Daoy (cell line): ENCODE measurements at places on chromosomes 3 and 15.
A peak's percentile ranks its signal among the peaks of the same experiment; 100 is the strongest.

DNA sequence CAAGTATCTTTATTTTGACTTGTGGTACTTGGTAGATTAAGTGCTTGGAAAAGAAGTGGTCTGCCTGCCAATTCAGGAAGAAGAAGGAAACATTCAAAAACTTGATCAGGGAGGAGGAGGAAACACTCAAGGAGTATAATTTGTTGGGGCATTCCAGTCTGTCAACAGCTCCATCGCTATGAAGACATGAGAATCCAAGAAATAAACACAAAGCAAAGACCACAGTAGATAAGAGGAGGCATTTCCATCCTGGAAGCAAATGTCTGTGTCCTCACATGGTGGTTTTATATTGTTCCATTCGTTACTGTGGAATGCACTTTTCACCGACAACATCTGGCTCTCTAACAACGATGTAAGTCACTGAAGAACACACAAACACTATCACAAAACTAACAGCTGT lies 176.1 kb upstream of the FRMD4B start:
- no peak for DNase-seq

- no peak for DNase-seq
These were observed 284.4 kb upstream of the RASGRP1 start for GRCh38 chr15:38849046-38849445.

DNA sequence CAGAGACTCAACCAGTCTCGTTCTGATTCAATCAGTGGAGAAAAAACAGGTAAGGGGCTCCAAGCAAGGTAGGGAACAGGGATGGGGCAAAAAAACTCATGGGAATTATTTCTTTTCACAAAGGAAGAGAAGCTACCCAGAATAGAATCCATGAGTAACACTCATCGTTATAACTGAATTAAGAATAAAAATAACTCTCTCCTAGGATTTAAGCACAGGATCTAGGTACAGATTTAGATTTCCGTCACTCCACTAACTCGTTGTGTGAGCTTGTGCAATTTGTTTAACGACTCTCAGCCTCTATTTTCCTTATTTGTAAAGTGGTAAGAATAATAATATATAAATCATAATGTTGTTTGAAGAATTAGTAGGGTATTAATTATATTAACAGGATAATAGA lies 68.6 kb downstream of the ADAMTS9 start:
- no peak for DNase-seq

GRCh38 chr3:16885593-16886302 lies 993 bp downstream of the PLCL2 start:
- no peak for DNase-seq

- DNase-seq, result no peak
These were observed 60.3 kb upstream of the MBNL1 start for GRCh38 chr3:152208439-152208838.

- no peak for DNase-seq
These were observed 73.9 kb upstream of the PRICKLE2 start for GRCh38 chr3:64299206-64299605.

DNA sequence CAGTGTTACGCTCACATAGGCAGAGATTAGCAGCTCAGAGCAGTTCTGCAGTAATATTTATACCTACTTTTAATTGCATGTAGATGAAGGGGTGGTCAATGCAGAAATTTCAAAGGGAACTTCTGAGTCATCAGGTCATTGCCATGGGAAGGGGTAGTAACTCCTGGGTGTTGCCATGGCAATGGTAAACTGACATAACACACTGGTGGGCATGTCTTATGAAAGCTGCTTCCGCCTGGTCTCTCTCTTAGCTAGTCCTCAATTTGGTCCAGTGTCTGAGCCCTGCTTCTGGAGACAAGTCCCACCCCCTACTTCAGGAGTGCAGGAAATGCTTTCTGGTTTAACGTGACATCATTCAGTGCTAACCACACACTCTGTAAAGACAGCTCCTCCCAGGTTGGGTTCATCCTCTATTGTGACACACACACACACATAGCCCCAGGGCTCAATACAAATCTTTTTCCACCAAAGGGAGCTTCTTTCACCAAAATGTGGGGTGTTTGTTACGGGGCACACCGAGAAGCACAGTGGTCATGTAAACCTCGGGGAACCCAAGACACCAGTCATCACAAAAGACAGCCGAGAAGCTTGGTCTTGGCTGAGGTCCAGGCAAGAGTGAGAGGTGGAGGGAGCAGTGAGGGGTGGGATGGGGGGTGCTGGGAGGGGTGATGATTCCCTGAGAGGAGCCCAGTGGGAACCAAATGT lies 74.5 kb downstream of the TLE3 start:
- DNase-seq, result peak; percentile 84

GRCh38 chr15:60740787-60741354 lies 261.9 kb upstream of the ICE2 start:
- no peak for DNase-seq

GRCh38 chr3:109059264-109059663 lies 58.7 kb downstream of the MORC1 start:
- DNase-seq, result no peak
